ENCODE measurements at places on chromosomes 6 and 20.

GRCh38 chr20:32702706-32703425, 29.1 kb upstream of the C20orf203 start:
- DNase-seq = no peak

- no peak for DNase-seq
These were observed 129.7 kb downstream of the SNX5 start for GRCh38 chr20:17838921-17839320.

- DNase-seq = no peak
These were observed 440.2 kb downstream of the RFPL4B start for GRCh38 chr6:112787371-112787770.

- DNase-seq = no peak
These were observed 3.6 kb upstream of the HSPA12B start for GRCh38 chr20:3728876-3729275.

GRCh38 chr6:127951172-127951917, 50.5 kb upstream of the THEMIS start:
- DNase-seq = peak; percentile 55

GRCh38 chr20:25076731-25077609, 5.0 kb downstream of the VSX1 start:
- peak; percentile 36 for DNase-seq

GRCh38 chr6:129536271-129536670, 173.7 kb downstream of the ARHGAP18 start:
- DNase-seq = no peak

- no peak for DNase-seq
These were observed 266.0 kb downstream of the ADGRB3 start for GRCh38 chr6:68901044-68901443.

GRCh38 chr20:23361119-23361475, 885 bp upstream of the GZF1 start:
- peak; percentile 26 for DNase-seq

DNA sequence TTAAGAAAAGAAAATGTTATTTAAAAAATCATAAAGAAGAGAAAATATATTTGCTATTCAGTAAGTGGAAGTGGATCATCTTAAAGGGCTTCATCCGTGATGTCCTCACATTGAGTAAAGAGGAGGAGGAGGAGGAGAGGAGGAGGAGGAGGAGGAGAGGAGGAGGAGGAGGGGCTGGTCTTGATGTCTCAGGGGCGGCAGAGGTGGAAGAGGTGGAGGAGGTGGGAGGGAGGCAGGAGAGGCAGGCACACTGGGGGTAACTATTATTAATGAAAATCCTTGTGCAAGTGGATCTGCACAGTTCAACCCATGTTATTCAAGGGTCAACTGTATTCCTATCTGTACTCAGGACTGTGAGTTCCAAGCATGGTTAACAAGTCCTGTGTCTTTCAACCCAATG, 47.0 kb upstream of the EDN1 start:
- DNase-seq = no peak

GRCh38 chr20:63073738-63074065, 66.9 kb upstream of the BHLHE23 start:
- DNase-seq = no peak

DNA sequence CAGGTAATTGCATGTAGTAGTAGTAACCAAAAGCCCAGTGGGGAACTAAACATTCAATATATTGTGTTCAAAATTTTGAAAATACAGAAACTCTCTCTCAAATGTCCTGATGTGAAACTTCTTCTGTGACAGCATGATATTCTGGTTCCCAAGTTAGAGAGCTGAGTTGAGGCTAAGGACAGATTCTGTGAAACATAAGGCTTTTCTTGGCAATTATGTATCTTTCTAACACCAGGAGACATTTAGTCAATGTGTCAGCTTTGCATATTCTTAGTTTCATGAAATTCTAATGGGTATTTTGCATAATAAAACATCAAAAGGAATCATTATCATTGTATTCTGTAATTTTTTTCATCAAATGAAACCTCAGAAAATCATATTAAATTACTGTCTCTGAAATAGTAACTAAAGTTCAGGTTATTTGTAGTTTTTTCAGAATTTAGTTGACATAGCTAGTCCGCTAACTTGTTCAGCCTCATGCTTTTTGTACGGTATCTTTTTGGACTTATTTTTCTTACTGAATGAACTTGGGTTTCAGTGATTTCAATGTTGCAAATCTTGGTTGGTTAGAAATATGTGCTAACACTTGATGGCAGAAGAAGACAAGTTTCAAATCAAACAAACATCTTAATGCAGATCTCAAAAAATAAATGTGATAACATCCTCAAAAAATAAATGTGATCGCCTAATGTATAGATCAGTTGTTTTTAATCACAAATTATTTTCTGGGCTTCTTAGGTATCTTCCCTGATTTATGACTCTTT, 70.4 kb downstream of the AKAP7 start:
- no peak for DNase-seq

DNA sequence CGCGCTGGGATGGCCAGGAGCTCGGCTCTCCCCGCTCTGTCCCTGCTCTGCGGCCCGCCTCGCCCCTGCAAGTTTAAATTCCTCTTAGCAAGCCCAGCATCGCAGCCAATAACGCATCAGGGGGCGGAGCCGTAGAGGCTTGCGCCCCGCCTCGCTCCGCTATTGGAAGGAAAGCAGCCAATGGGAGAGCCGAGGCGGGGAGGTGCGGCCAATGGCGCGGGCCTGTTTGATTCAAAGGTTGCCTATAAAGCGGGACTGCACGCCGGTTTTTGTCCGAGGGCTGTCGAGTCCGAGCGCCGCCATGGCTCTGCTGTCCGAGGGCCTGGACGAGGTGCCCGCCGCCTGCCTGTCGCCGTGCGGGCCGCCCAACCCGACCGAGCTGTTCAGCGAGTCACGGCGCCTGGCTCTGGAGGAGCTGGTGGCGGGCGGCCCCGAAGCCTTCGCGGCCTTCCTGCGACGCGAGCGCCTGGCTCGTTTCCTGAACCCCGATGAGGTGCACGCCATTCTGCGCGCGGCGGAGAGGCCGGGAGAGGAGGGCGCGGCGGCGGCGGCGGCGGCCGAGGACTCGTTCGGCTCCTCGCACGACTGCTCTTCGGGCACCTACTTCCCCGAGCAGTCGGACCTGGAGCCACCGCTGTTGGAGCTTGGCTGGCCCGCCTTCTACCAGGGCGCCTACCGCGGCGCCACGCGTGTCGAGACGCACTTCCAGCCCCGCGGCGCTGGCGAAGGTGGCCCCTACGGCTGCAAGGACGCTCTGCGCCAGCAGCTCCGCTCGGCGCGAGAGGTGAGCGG, at the start of gene FAM83D:
FAM83D (plus strand) TSS at position 276 of the 792 bp plus-strand sequence; CDS start at position 302, 26 bp downstream.
- peak; percentile 97 for DNase-seq

GRCh38 chr6:17393892-17394631, 667 bp downstream of the CAP2 start:
- DNase-seq = peak; percentile 17

- DNase-seq = peak; percentile 35
These were observed 1.1 kb upstream of the MRGBP start for GRCh38 chr20:62795023-62795761.

- DNase-seq = no peak
These were observed 121.1 kb downstream of the TNFRSF21 start for GRCh38 chr6:47188588-47189021.

DNA sequence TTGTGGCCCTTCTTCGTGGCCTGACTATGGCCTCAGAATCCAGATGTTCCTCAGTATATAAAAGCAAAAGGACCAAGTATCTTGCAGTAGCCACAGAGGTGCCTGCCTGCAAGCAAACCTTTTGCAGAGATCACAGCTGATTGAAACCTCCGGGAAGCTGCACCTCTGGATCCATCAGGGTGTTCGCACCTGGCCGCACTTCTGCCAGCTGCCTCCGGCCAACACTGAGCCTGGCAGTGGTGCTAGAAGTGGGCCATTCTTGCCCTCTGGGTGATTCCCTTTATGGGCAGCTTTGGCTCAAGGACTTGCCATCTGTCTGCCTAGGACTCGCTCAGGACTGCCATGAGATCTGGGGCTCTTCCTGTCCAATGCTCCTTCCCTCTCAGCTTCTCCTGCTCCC, 214.6 kb upstream of the ECI2 start:
- no peak for DNase-seq

DNA sequence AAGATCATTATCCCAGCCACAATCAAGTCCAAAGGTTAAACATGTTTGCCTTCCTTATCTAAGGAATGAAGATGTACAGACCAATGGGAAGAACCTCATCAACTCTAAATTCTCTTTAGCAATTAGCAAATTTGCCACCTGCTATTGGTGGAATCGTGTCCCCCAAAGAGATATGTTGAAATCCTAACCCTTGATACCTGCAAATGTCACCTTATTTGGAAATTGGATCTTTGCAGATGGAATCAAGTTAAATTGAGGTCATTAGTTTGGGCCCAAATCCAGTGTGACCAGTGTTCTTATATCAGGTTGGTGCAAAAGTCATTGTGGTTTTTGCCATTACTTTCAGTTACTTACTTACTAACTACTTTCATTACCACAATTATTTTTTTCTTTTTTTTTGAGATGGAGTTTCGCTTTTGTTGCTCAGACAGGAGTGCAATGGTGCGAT, 31.3 kb downstream of the KLHL31 start:
- no peak for DNase-seq

DNA sequence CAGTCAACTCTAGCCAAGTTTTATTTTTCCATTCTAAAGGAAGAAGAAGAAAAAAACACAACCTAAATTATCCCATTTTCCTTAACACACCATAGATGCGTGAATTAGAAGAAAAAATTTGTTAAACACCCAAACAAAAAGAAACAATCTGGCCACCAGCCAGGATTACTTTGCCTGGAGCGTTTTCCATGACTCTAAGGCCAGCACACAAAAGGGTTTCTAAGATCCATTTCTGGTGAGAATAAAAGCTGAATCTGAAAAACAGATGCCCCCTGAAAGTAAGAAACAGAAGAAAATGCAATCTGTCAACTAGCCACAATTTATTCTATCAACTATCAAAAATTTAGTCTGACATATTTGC, 267.2 kb upstream of the SULF2 start:
- DNase-seq = no peak

DNA sequence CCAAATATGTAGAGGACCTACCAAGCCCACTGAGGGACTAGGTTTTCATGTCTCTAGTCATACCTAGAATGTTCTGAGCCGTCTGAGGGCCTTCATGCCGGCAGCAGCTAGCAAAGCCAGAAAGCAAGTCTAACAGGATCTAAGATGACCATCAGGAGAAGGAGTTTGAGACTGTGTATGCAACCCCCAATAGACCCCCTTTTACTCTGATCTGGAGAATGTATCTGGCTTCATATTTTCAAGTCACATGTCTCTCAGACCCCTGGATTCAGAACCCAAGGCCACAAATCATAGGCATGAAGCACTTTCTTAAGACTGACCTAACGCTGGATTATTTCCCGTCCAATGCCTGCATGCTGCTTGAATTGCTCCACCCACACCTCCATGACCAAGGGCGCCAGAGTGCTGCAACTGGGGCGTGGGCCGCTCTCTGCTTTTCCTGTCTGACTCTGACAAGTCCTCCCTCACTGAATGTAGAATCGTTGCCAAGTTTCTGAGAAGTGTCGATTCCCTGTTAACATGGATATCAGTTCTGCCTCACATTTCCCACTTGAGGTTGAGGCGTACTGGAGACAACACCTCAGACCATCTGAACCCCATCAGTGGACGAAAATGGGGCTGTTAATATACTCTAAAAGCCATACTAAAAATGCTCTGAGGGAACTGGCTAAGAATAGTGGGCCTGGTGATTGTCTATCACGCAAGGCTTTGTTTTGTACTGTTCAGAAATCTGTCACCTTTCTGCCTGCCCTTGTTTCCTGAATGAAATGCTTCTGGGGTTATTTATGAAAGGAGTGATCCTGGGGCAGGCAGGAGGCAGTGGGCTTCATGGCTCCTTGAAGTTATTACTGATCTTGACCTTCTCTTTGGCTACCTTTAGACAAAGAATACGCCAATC, 23.9 kb upstream of the ASXL1 start:
- DNase-seq = peak; percentile 20

- DNase-seq = peak; percentile 40
These were observed 57.0 kb upstream of the GNRH2 start for GRCh38 chr20:2986466-2986865.

DNA sequence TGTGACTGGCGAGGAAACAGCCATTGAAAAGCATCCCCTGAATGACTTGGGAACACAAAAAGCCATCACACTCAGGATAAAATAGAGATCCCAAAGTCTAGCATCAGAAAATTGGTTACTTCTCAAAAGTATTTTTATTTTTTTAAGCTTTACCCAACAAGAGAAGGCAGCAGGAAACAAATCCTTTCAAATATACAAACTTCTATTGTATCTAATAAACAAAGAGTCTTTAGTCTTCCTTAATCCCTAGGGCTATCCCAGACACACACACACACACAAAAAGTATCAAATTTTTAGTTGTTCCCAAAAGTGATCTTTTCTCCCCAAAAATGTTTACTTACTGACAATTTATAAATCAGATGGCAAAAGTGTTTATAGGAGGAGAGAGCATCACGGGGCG, 33.2 kb upstream of the MARCKS start:
- no peak for DNase-seq

GRCh38 chr20:45853484-45853883, 3.7 kb downstream of the ACOT8 start:
- DNase-seq = no peak

DNA sequence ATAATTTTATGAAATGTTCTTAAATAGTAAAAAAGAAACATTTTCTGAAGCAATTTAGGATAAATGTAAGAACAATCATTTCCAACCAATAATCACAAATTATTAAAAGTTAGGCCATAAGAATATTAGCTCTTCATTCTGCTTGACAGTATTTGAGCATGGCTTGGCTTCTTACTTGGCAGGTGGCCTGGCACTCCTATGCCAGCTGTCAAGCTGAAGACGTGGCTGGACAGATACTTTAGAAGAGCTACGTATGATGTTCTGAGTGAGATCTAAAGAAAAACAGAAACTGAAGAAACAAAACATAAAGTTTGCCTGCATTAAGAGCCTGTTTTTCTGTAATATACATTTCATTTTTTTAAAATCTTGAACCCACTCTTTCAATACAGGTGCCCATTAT, 438.9 kb downstream of the GRIK2 start:
- DNase-seq = no peak

DNA sequence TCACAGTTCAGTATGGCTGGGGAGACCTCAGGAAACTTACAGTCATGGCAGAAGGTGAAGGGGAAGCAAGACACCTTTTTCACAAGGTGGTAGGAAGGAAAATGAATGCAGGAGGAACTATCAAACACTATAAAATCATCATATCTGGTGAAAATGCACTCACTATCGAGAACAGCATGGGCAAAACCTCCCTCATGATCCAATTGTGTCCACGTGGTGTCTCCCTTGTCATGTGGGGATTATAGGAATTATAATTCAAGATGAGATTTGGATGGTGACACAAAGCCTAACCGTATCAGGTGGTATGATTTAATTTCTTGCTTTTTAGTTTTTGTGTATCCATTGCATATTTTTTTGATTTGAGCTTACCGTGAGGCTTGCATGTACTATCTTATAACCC, 133.2 kb upstream of the SYNCRIP start:
- DNase-seq = no peak

- DNase-seq = no peak
These were observed 110.0 kb upstream of the SSTR4 start for GRCh38 chr20:22924949-22925612.

GRCh38 chr6:119273272-119274196, 76.0 kb downstream of the MAN1A1 start:
- no peak for DNase-seq

GRCh38 chr6:77030929-77031674, 432.2 kb downstream of the HTR1B start:
- DNase-seq = no peak

GRCh38 chr6:156840606-156841005, 63.4 kb downstream of the ARID1B start:
- DNase-seq = no peak
